Midbrain (tissue), 1 donor: ENCODE measurements at places on chromosomes 2 and 18.

- DNase-seq, result no peak
Observed at GRCh38 chr2:31945572-31945935, 65.3 kb downstream of the MEMO1 start.

GRCh38 chr2:144703852-144704708, 184.2 kb upstream of the ZEB2 start:
- DNase-seq, result no peak

- DNase-seq, result no peak
Observed at GRCh38 chr2:191386938-191387536, 141.8 kb downstream of the MYO1B start.

- no peak for DNase-seq
Observed at GRCh38 chr2:150859162-150859561, 371.7 kb upstream of the RND3 start.

DNA sequence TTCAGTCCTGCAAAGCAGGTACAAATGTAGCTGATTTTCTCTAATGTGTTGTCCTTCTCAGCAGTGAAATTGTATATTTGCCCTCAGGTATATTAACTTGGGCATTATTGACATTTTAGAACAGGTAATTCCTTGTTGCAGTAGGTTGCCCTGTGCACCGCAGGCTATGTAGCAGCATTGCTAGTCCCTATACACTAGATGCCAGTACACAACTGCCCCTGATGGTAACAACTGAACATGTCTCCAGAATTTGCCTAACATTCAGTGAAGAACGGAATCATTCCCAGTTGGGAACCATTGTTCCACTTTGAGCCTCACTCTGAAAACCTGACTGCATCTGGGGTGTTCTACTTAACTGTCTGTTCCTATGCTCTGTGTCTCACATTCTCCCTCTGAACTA, 23.1 kb upstream of the TFPI start:
- DNase-seq, result no peak

GRCh38 chr2:38116762-38117161, 40.8 kb upstream of the CYP1B1 start:
- no peak for DNase-seq

DNA sequence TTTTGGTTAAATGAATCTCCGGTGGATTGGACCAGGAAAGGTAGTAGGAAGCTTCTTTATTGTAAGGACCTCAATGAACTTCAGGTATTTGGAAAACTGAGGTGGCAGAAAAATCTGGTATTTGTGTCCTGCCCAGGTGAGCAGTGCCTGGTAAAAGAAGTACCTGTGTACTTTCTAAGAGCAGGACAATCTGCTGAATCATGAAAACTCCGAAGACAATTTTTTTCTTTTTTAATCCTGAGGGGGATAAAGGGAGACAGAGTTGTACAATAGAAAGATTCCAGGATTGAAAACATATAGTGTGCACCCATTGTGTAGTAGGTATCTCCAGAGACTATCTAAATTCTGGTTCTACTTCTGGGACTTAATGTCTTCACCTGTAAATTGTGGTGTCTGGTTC, 191.8 kb upstream of the SPOPL start:
- DNase-seq, result no peak

GRCh38 chr18:75427603-75428002, at the start of gene SMIM21:
Gene SMIM21 (minus strand): TSS chr18:75427703. CDS start chr18:75427563, 140 bp downstream.
- DNase-seq, result no peak

DNA sequence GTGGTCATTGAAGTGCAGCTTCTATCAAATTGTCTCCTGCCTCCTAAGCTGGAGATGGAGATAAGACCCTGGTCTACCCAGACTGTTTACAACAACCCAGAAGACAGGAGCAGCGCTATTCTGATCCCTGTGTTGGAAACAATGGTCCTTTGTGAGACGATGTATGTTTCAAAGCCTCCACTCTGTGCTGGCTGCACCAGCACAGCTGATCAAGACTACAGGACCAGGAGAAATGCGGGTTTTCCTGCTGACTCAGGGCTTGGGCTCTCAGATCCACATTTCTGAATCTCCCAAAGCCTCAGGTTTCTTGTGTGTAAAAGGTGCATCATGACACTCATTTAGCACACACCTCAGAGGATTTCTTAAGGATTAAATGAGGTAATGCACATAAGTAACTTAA, 92.0 kb downstream of the POU3F3 start:
- peak; percentile 79 for DNase-seq

- DNase-seq, result no peak
Observed at GRCh38 chr18:13424363-13424762, 205.8 kb downstream of the LDLRAD4 start.

GRCh38 chr2:41972819-41973218, 75.0 kb upstream of the PKDCC start:
- DNase-seq, result no peak
